NCI-H187 treated with DMSO at 0.1 percent for 48 hours (cell line): ENCODE measurements at places on chromosomes 16 and 17.

DNA sequence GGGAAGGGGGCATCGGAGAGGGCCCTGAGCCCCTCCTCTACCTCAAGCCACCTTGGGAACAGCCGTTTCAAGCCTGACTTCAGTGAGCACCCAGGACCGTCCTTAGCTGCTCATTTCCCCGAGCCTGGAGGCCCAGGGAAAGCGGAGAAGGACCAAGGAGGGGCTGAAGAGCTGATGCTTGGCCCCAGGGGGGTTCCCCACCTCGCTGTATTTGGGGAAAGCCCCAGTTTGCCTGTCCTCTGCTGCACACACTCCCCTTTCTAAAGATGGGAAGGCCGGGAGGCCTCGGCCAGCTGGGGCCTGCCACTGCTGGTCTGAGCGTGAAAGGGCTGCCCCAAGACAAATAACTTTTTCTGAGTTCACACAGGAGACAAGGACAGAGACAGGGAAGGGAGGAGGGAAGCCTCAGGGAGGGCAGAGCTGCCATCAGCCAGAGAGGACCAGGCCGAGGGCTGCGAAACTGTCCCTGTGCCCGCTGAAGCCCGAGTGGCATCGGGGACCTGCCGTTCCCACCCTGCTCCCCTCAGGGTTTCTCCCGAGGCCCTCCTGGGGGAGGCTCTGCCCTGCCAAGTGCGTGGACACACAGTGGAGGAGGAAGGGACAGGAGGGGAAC, 11.6 kb downstream of the ZACN start:
- DNase-seq, result no peak

- no peak for DNase-seq
Measured at GRCh38 chr16:1351215-1351581, 480 bp downstream of the TSR3 start.

DNA sequence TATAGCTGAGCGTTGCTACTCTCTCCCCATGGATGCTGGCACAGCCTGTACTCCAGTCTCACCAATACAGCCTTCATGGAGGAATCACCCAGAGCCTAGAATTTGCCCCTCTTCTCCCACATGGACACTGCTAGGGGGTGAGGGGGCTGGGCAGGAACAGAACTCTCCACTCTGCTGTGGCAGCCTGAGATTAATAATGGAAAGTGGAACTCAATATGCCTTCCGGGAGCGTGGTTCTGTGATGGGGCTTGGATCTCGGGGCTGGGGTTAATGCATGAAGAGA, 1.2 kb downstream of the SLC9A5 start:
- no peak for DNase-seq

DNA sequence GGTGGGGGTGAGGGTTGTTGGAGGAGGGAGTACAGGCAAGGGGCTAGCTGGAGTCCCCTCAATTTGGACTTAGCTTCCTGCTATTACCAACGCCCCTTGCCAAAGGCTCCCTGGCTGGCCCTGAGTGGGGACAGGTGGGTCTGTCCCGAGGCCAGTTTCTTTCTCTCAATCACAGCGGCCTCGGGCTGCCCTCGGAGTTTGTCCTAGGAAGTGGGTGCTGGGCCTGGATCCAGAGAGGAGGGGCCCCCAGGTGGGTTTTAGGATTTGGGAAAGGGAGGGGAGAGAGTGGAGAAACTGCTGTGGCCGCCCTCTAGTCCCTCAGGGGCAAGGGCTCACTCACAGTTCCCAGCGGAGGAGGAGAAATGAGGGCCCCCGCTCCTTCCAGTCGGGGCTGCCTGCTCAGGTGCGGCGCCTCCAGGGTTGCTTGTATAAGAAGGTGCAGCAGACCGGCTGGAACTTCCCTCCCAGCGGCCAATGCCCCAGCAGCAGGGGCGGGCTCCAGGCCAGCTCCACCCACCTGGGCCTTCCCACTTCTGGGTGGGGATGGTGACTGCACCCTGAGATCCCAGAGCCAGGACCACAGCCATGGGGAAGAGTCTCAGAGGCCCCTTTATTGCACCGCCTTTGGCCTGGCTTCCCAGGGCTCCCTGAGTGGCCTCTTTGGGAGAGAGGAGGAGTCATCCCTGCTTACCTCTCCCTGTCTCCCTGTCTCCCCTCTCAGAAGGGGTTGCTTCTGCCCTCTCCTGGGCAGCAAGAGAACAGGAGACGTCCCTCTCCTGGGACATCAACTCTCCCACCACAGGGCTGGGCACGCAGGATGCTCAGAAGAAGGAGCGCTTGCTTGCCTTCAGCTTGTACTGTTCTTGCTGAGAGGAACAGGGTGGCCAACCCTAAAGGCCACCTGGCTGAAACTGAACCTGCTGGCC, 112.0 kb upstream of the SMURF2 start:
- peak; percentile 54 for DNase-seq

GRCh38 chr17:78924481-78925151, 571 bp downstream of the TIMP2 start:
- DNase-seq, result no peak

GRCh38 chr17:39666601-39667261, 1.5 kb upstream of the PNMT start:
- DNase-seq, result no peak

- no peak for DNase-seq
Measured at GRCh38 chr17:38579934-38580333, 25.8 kb downstream of the SRCIN1 start.

DNA sequence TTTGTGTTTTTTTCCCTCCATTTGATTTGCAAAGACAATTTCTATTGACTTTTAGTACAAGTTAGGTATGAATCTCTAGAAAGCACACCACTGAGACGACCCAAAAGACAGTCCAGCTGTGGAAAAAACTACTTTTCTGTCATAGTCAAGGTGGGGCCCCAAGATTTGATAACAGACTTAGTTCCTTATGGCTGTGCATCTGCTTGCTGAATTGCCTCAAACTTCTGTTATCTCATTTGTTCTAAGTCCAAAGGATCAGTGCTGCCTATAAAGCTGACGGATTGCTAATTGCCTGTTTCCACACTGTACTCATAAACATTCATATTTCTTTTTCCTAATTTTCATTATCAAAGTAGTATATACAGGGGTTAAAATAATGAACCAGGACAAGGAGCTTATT, 180.8 kb downstream of the SPECC1 start:
- DNase-seq, result no peak

DNA sequence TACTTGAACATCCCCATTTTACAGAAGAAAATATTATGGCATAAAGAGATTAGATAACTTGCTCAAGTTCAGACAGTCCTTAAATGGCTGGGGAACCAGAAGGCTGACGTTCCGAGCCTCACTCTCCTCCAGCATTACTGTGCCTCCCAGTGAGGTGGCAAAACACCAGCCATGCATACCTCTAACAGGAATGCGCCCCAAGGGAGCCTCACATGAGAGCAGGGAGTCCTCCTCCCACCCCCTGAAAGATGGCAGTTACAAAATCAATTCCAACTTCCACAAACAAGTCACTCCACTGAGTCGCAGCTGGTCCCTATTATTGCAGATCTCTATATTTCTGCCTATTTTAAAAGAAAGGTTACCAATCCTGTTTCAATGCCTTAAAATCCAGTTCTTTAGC, 55.5 kb downstream of the ANKFY1 start:
- DNase-seq, result no peak

GRCh38 chr17:27824176-27824715, 23.9 kb upstream of the NOS2 start:
- DNase-seq, result no peak

GRCh38 chr17:9684955-9685621, 39.8 kb downstream of the USP43 start:
- no peak for DNase-seq

DNA sequence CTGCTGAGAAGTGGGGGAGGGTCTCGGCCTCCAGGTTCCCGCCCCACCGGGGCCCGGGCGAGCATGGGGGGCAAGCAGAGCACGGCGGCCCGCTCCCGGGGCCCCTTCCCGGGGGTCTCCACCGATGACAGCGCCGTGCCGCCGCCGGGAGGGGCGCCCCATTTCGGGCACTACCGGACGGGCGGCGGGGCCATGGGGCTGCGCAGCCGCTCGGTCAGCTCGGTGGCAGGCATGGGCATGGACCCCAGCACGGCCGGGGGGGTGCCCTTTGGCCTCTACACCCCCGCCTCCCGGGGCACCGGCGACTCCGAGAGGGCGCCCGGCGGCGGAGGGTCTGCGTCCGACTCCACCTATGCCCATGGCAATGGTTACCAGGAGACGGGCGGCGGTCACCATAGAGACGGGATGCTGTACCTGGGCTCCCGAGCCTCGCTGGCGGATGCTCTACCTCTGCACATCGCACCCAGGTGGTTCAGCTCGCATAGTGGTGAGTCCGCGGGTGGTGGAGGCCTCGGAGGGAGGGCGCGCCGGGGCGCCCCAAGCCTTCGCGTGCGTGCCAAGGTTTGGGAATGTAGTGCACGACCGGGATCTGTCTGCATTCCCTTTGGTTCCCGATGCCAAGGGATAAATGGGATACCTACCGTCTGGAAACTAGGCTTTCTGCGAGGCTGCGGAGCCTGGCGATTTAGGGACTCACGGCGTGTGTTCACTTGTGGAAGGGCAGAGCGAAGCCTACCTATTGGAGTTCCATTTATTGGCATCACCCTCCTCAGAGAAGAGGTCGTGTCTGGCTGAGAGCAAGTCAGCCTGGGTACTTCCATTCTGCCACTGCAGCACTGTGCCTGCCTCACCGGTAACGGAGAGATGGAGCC, 1.0 kb downstream of the ZNRF1 start:
- no peak for DNase-seq

GRCh38 chr16:50259334-50260205, 6.8 kb upstream of the ADCY7 start:
- no peak for DNase-seq

- no peak for DNase-seq
Measured at GRCh38 chr17:7894226-7894625, 5.6 kb downstream of the CHD3 start.

DNA sequence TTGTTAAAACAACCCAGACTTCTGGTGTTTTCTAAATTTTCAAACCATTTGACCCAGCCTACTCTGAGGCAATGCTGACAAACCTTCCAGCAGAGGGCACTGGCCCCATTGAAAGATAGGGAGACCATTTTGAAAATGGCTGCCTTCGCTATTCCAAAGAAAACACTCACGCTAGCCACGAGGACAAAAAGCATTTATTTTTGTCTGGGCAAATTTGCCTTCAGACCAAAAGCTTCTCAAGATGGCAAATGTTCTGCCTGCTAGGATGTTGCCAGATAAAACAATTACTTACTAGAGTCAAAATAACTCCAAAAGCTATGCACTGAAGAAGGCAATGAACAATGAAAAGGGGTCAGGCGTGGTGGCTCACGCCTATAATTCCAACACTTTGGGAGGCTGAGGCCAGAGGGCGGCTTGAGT, 296.7 kb upstream of the IRX5 start:
- DNase-seq, result no peak
